ENCODE measurements at places on chromosomes 6 and 20.

DNA sequence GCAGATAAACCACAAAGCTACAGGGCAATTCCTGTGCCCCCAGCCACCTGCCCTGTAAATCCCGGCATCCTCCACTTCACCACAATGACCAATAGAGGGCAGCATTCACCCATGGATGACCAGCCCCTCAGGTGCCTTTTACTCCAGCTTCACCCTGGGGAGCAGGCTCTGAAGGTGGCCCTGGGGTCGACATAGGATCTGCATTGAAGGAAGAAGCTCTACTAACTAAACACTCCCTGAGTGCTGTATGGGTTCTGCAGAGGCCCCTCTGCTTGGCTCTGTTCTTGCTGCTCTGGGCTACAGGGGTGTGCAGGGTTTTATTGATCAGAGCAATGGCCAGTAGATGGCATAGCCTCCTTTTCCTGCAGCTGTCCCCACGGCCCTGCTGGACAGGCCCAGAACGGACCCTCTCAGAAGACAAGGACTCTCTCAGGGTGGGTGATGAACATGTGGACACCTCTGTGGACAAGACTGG lies 20.3 kb downstream of the CST4 start:
- peak; percentile 61 for DNase-seq

- DNase-seq = no peak
These were observed 7.0 kb upstream of the NINL start for GRCh38 chr20:25592135-25592852.

GRCh38 chr6:149140137-149140909 lies 177.2 kb upstream of the TAB2 start:
- DNase-seq = peak; percentile 69

DNA sequence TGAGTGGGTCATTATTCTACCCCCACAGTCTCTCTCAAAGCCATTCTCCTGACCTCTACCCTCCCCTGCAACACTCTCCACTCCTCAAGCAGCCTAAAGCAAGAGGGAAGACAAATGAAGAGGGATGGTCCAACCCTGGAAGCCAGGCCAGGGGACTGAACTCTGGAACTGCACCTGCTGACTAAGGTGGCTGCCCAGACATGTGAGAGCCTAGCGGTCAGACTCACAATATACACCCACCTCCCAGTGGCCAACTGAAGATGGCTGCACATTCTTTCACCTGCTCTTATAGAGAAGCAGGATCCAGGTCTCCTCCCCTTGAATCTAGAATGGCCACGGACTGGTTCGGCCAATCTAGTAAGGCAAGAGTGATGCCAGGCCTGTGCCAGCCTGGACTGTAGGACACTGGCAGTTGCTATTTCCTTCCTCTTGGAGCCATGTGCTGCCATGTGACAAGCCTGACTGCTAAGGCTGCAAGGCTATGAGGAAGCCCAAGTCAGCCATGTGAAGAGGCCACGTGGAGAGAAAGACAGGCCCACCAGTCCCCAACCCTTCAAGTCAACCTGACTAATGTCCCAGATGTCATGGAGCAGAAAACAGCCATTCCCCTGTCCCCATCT lies 31.8 kb downstream of the ACSS1 start:
- no peak for DNase-seq

DNA sequence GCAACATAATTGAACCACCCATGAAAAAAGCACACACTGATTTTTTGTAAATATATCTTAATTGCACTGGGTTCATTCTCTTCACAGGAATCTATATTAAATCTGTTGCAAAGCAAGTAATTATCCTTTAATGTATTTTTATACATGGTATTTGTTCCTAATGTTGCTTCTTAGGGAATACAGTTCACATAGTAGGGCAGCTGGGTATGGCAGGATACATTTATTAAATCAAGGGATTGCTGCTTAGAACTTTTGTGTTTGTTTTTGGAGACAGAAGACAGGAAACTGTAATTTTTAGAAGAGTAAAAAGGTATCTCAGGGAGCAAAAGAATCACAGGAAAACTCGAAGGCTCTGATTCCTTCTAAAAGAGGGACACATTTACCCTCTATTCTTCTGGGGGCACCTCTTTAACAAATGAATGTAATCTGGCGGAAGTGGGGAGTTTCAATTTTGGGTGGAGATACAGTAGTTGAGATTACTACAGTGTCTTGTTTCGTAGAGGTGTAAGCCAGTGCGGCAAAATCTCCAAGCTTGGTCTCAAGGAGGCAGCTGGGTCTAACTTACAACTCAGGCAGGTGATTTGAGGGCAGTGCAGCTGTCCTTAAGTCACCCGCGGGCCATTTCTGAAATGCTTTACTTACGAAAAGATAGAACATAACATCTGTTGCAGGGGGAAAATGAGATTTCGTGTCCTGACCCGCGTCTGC lies 812 bp upstream of the SMIM13 start:
- no peak for DNase-seq

- DNase-seq = no peak
These were observed 61.2 kb downstream of the ELOVL5 start for GRCh38 chr6:53287336-53288225.

GRCh38 chr20:62139636-62140035 lies 3.6 kb downstream of the PSMA7 start:
- no peak for DNase-seq

DNA sequence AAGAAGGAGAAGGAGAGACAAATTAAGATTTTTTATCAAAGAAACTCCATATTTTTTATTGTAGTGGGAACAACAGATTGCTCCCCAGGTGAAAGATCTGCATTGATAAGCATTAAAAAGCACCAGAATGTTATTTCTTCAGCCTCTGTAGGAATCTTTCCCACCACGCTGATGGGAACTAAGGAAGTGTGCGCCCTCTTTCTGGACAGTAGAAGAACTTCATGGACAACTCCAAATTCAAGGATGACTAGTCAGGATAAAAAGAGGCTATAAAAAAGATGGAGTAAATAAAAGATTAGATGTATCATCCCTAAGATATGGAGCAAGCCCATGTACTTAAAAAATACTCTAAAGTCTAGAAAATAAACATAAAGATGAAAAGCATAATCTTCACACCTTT lies 45.8 kb upstream of the PAK5 start:
- DNase-seq = no peak

DNA sequence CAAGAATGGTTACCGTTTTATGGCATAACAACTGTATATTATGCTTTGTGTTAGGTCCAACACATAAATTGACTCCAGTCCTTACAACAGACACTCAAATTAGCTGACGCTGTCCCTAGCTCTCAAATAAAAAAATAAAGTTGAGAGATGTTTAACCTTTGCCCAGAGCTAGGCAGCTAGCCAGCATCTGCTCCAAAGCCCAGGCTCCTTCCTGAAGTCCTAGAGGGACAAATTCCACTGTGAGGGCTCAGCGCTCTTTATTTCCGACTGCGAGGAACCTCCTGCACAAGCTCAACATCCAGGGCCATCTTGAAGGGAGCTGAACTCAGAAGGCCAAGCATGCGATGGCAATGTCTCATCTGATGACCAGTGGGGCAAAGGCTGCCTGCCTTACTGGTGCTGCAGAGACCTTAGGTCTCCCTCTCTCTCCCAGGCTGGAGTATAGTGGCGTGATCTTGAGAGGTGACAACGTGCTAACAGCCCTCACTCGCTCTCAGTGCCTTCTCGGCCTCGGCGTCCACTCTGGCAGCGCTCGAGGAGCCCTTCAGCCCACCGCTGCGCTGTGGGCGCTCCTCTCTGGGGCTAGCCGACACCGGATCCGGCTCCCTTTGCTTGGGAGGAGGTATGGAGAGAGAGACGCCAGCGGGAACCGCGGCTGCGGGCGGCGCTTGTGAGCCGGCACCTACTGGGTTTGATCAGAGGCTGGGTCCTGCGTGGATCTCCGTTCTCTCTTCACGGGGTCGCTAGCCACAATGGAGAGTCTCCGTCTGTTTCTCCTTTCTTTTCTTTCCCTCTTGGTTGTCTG lies 24.7 kb upstream of the GFOD1 start:
- DNase-seq = no peak

- no peak for DNase-seq
These were observed 198.3 kb downstream of the ZNF217 start for GRCh38 chr20:53395188-53395923.

GRCh38 chr6:66717801-66718200 lies 1010.8 kb upstream of the EYS start:
- DNase-seq = no peak

DNA sequence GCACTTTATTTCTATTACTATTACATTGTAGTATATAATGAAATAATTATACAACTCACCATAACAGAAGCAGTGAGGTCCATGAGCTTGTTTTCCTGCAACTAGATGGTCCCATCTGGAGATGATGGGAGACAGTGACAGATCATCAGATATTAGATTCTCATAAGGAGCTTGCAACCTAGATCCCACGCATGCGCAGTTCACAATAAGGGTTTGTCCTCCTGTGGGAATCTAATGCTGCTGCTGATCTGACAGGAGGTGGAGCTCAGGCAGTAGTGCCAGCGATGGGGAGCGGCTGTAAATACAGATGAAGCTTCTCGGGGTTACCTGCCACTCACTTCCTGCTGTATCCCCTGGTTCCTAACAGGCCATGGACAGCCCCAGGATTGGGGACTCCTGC lies 139.5 kb upstream of the TCF21 start:
- no peak for DNase-seq

- DNase-seq = no peak
These were observed 404.1 kb downstream of the TAF4 start for GRCh38 chr20:61661583-61661982.

- no peak for DNase-seq
These were observed 2.2 kb downstream of the HIVEP2 start for GRCh38 chr6:142942805-142943227.

GRCh38 chr6:16473184-16473907 lies 235.0 kb downstream of the GMPR start:
- DNase-seq = no peak

DNA sequence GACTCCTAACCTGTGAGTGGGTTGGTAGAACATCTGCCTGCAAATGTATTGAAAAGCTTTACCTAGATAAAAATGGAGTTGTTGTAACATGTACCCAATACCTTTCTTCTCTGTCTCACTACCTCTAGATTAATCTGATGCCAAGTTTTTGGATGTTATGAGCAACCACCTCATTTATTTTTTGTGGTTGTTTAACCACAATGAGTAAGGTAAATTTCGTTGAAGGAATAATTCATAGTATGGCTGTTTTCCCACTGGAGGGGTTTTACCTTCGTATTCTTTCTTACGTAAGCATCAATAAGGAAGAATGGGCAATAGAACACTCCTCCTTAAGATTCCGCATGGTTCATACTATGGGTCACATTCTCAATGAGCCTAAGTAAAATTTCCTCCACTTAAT lies 165.4 kb downstream of the CDH26 start:
- DNase-seq = no peak

DNA sequence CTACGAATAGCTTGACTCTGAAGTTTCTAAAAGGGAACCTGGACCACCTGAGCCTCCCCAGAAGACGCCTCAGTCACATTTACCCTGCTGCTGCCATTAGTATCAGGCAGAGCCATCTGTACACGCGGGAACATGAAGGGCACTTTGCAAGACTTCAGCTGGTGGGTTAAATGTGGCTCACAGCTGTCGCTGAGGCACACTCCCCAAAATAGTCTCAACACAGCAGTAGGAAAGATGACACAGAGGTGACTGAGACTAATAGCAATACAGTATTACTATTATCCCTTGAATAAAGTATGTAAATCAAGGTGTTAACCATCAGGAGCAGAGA lies 29.0 kb downstream of the PSMB1 start:
- DNase-seq = no peak

DNA sequence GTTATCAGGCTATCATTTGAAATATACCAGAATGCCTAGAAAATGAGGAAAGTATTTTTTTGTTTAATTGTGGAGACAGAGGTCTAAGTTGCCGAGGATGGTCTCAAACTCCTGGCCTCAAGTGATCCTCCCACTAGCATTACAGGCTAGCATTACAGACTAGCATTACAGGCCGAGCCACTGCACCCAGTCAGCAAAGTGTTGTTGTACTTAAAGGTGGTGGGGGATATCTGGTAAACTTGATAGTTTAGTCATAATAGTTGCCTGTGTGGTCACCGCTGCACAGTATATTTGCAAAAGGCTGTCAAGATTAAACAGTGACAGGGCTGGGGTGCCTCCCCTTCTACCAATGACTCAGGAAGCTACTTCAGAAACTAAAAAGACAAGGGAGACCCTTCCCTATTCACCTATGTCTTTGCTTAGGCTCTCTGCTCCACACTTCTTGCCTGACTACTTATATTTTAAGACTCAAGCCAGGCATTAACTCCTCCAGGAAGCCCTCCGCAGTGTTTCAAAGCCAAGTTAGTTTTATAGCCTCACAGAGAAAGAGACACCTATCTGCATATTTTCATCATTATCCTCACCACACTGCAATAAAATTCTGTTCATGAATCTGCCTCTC lies 3.1 kb upstream of the AKIRIN2 start:
- DNase-seq = peak; percentile 66

- DNase-seq = no peak
These were observed 7.0 kb downstream of the UBD start for GRCh38 chr6:29552512-29553051.

GRCh38 chr20:77231-77630 lies 10.2 kb upstream of the DEFB125 start:
- no peak for DNase-seq

- DNase-seq = no peak
These were observed 22.0 kb upstream of the PRDM1 start for GRCh38 chr6:106064142-106064541.

- peak; percentile 74 for DNase-seq
These were observed 55.3 kb upstream of the FAM83D start for GRCh38 chr20:38870733-38871559.

DNA sequence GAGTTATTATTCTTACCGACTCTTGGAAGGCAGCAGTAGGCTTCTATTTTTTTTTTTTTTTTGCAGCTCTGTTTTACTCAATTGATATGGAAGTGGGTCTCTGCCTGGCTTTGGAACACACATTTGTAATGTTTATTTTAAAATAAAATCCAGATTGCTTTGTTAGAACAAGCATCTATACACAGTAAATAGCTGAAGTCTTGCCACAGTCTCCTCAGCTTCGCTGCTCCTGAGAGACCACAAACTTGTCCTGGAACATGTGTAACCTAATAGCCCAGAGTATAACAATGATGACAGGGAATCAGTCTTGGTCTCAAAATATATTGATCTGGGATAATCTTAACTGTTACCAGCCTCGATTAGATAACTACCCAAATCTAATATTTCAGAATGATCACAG lies 299.8 kb upstream of the NOX3 start:
- no peak for DNase-seq

Data from stimulated activated CD8-positive, alpha-beta memory T cell treated with anti-CD3 and anti-CD28 coated beads, Interleukin-4, amount 100 ng/mL, for 48 hours (primary cell).